ENCODE measurements at places on chromosomes 13 and 19.

GRCh38 chr13:33251131-33251661 lies 34.4 kb downstream of the STARD13 start:
- no peak for DNase-seq

DNA sequence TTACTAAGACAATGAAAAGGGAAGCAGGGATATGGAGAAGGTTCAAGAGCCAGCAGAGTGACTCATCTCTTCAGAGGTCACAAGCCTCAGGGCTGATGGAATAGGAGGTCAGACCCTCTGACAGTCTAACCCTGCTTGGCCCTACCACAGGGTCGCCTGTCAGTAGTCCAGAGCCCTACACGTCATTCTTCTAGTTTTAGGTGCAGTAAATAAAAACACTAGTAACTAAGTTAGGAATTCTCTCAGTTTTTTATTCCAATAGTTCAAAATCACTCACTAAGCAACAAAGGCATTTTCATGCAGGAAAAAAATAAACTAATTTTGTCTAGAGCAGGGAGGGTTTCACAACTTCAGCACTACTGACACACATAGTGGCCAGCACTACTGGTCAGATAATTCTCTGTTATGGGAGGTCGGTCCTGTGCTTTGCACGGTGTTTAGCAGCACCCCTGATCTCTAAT lies 27.2 kb downstream of the FOXO1 start:
- DNase-seq = no peak

- no peak for DNase-seq
Observed at GRCh38 chr19:43564800-43565199, 10.5 kb downstream of the XRCC1 start.

GRCh38 chr13:112079696-112080095 lies 12.7 kb downstream of the SOX1 start:
- no peak for DNase-seq

GRCh38 chr19:56086671-56087430 lies 34.2 kb downstream of the ZNF787 start:
- DNase-seq = no peak

DNA sequence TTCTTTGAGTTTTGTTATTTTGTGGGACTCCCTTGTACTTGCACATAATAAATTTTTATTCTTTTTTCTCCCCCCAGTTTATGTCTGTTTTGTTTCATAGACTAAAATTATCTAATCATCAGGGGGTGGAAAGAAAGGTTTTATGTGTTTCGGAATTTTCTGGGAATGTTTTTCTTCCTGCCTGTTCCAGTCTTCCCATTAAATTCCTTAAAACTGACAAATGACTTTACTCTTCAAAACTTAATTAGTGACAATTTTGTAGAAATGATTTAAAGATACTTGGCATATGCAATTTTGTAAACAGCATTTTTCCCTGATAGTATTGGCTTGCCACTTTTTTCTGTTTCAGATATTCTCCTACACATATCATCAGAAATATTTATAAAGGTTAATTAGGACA lies 1813.4 kb downstream of the PCDH9 start:
- DNase-seq = no peak

- DNase-seq = no peak
Observed at GRCh38 chr19:39759457-39760184, 19.0 kb upstream of the LEUTX start.

GRCh38 chr19:48714759-48715675 lies 4.5 kb downstream of the MAMSTR start:
- no peak for DNase-seq

GRCh38 chr13:26557393-26558073 lies at the start of gene WASF3:
TSS of gene WASF3 (plus strand) at chr13:26557683. CDS start at chr13:26642271, 84,588 bp downstream.
- no peak for DNase-seq

DNA sequence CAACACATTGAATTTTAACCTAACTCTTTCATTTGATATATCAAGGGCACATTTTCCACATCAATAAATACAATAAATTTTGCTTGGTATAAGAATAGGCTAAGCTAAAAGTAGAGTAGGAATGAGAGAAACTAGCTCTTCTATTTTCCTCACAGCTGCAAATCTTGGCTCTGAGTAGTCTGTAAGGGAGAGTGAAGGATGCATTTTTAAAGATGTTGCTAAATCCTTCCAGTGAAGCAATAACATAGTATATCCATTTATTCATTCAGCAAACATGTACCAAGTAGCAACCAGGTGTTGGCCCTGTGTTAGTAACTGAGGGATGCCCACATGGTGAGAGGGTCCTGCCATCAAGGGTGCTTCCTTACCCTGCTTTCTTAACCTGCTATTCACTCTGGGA lies 799.9 kb downstream of the PCDH9 start:
- DNase-seq = no peak

DNA sequence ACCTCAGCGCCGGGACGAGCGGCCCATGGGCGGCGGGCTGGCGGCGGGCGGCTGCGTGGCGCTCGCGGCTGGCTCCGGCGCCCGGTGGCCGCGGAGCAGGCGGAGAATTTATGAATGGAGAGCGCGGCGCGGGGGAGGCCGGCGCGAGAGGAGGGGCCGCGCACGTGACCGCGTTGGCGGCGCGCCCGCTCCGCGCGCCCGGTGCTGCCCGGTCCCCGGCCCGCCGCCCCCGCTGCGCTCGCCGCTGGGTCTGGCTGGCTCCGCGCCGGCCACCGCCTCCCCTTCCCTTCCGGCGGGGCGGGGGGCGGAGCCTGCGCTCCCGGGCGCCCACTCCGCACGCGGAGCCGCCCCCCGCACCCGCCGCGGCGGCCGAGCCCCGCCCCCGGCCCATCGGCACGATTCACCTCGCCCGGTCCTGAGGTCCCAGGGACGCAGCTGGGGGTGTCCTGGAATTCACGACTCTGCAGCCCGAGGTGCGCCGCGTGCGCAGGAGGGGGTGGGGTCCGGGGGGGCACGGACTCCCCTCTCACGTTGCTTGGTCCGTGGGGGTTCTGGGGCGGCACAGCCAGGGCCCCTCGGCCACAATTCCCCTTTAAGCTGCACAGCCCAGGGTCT lies at the start of gene CBARP:
CBARP (minus strand) TSS at position 252 of the 615 bp plus-strand sequence. CDS start 1,905 bp downstream, outside the sequence.
- DNase-seq = no peak

DNA sequence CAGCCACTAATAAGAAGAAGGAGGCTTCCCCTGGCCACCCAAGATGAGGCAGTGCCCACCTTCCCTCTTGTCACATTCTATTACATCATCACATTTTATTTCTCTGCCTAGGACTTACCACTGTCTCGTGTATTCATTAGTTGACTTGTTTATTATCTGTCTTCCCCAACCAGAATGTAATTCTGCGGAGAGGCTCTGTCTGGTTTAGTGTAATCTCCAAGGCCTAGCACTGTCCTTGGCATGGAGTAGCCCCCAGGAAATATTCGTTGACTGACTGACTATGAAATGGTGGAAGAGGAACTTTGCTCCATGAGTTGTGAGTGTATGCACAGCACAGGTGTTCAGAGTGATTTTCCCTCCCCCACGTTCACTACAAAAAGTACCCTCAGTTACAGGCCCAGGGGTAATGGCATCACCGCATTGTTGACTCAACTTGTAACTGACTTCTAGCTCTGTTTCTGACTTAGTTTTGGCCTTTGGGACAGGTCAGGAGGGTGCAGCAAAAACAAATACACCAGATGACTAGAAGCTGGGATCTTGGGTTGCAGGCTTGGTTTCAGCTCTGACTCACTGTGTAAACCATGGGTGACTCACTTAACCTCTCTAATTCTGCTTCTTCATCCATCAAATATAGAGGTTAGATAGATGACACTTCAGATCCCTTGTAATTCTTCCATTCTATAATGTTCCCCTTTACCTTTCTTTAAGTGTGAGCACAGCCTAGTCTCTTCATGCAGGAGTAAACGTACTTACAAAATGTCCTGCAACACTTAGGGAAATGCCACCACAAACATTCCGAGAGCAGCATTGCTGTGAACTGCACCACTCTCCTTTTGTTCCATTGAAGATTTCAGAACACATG lies 229.7 kb downstream of the KCNRG start:
- DNase-seq = peak; percentile 19

DNA sequence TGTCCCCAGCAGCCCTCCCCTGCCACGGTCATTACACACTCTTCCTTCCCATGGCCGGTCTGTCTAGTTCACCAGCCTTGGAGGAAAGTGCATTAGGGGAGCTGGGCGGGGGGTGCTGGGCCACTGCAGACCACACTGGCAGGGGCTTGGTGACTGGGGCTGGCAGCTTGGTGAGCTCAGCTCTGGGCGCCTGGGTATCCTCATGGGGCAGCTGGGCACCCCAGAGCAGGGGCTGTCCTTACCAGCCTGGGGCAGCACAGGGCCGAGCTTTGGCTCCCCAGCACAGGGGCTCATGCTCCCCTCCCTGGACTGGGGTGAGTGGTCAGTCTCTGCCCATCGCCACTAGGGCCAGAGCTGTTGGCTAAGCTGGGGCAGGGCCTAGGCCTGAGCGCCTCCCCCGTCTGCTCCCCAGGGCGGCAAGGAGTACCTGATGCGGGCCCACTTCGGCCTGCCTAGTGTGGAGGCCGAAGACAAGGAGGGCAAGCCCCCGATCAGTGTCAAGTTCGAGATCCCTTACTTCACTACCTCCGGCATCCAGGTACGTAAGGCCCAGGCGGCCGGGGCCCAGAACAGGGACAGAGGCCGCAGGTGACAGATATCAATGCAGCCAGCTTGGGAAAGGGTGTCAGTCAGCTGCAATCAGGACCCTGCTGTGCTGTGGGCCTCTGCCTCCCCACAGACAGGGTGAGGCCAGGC lies 35.5 kb downstream of the AP1M1 start:
- no peak for DNase-seq

DNA sequence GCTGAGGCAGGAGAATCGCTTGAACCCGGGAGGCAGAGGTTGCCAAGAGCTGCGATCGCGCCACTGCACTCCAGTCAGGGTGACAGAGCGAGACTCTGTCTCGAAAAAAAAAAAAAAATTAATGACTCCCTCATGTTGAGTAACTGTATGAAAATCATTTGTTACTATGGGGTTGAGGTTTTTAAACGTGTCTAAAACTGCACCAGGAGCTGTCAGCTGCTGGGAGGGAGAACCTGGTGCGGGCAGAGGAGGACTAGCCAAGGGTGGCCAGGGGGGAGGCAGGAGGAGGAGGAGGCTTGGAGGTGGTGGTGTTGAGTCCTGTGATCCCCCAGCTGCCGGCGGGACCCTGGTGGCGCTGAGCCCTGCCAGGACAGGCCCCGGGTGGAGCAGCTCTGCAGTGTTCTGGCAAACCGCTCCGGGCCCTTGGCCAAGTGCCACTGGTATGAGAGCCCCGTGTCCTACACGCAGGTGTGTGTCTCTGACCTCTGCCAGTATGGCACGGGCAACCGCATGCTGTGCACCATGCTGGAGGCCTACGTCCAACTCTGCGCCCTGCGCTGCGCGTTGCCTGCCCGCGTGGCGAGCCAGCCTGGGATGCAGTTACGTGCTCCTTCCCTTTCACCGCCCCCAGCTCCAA lies 17.1 kb upstream of the FXYD3 start:
- DNase-seq = no peak

GRCh38 chr19:14333101-14333871 lies 48.0 kb upstream of the ADGRE5 start:
- no peak for DNase-seq

- no peak for DNase-seq
Observed at GRCh38 chr19:27870293-27870692, 1342.7 kb downstream of the UQCRFS1 start.

- DNase-seq = no peak
Observed at GRCh38 chr19:28715157-28715556, 497.8 kb downstream of the UQCRFS1 start.

GRCh38 chr19:49637821-49638738 lies 1.9 kb downstream of the RRAS start:
- DNase-seq = no peak

- DNase-seq = no peak
Observed at GRCh38 chr13:31923134-31923763, 108.3 kb upstream of the FRY start.

- no peak for DNase-seq
Observed at GRCh38 chr19:46442808-46443450, 14.2 kb upstream of the PNMA8C start.

DNA sequence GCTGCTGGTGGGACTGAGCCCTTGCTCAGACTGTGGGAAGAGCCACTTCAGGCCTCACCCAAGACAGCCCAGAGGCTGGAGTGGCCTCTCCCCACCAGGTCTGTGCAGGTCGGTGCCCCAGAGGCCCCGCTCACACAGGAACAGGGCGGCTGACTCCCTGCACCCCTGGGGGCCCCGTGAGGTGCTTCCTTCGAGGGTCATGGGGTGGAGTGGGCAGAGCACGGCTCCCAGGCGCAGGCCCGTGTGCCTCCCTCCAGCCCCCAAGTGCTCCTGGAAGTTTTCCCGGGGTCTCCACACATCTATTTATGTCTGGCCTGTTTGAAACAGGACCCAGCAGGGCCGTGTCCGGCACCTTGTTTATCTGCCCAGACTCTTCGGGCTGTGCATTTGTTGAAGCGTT lies 9.5 kb upstream of the TMEM255B start:
- no peak for DNase-seq

DNA sequence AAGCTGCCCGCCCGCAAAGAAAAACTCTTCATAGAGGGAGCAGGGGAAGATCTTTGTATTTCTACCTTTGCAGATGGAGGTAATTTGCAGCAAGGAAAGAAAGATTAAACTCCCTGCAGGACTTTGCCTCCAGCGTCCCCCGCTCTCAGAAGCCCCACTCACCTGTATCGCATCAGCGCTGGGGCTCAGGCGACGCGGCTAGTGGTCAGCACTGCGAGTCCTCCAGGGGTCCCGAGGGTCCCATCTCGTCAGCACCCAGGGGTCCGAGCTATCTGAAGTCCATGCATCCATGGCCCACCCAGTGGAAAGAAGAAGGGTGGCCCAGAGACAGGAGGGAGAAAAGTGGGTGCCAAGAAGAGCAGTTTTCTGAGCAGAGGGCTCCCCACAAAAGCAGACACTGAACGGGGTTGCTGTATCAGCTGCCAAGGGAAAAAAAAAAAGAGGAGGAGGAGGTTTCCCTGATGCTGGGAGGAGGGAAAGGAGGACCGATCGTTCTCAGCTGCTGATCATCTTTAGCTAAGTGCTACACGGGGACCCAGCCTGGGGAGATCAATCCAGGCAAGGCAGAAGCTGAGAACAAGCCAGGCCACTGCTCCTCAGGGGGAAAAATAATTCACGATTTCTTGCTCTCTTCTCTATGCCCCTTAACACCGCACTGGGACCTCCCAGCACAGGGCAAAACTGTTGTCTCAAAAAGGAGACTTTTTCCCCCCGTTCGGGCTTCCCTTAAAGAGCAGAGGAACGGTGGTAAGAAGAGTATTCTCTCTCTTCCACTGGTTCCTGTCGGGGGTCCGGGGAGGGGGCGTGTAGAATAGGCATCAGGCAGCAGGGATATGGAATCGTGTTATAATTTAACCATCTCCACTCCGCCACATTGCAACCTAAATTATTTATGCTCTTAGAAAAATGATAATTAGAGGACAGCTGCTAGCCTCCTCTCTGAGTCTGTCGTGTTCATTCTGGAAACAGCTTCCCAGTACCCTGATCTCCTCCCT lies 117.7 kb upstream of the CACNA1A start:
- DNase-seq = no peak

GRCh38 chr19:28500982-28501630 lies 711.8 kb downstream of the UQCRFS1 start:
- no peak for DNase-seq

GRCh38 chr13:42039457-42039945 lies 8.9 kb upstream of the DGKH start:
- no peak for DNase-seq

- DNase-seq = no peak
Observed at GRCh38 chr19:18756896-18757295, 34.2 kb downstream of the COMP start.

Measured in stimulated activated CD4-positive, alpha-beta T cell treated with anti-CD3 and anti-CD28 coated beads, Interleukin-1b, Interleukin-23, amount 100 ng/mL, for 1 hour (primary cell).